Cardiac muscle cell (in vitro differentiated cells and primary cell): ENCODE measurements at places on chromosomes 11 and 22. TPM values are rescaled to one million over a fixed set of nuclear protein-coding genes. Genes with fewer than 3 reads are reported as not detected.

ANGPTL5 gene
- not detected in 2 replicates for total RNA-seq

POU2AF2 gene
- total RNA-seq = not detected in 2 replicates

SMTNL1 gene
- 0.11 TPM in 1 of 2 replicates, not detected in the other for total RNA-seq

EIF4ENIF1 gene
- total RNA-seq = 15.8 and 18.0 TPM in 2 replicates

DNAJB7 gene
- total RNA-seq = not detected in 2 replicates

ENTHD1 gene
- not detected in 2 replicates for total RNA-seq

ACAD8 gene
- total RNA-seq = 45.7 and 55.7 TPM in 2 replicates

SMC1B gene
- 0.15 TPM in 1 of 2 replicates, not detected in the other for total RNA-seq

ALDH3B1 gene
- 0.45 and 1.2 TPM in 2 replicates for total RNA-seq

SLC17A6 gene
- total RNA-seq = not detected in 2 replicates

DMC1 gene
- total RNA-seq = 0.32 and 3.0 TPM in 2 replicates

ACTN3 gene
- 74.2 and 189 TPM in 2 replicates for total RNA-seq

KCNQ1OT1 gene
- total RNA-seq = 3.1 and 8.8 TPM in 2 replicates

ZDHHC13 gene
- 8.2 and 10.4 TPM in 2 replicates for total RNA-seq

ART1 gene
- total RNA-seq = 0.30 and 0.60 TPM in 2 replicates

SPINDOC gene
- 44.5 and 45.2 TPM in 2 replicates for total RNA-seq

DSCAML1 gene
- total RNA-seq = 0.11 and 1.8 TPM in 2 replicates

BID gene
- 36.0 and 57.7 TPM in 2 replicates for total RNA-seq

MRPL49 gene
- total RNA-seq = 99.3 and 122 TPM in 2 replicates

KDM4E gene
- total RNA-seq = not detected in 2 replicates

PTPN5 gene
- 1.3 and 1.6 TPM in 2 replicates for total RNA-seq

APLP2 gene
- 469 and 608 TPM in 2 replicates for total RNA-seq

ZNF202 gene
- 11.8 and 12.0 TPM in 2 replicates for total RNA-seq

SMIM35 gene
- total RNA-seq = not detected in 2 replicates

CHEK2 gene
- 8.1 and 30.3 TPM in 2 replicates for total RNA-seq

MRGPRX3 gene
- total RNA-seq = not detected in 2 replicates

MARK2 gene
- 31.0 and 31.4 TPM in 2 replicates for total RNA-seq

YAP1 gene
- 264 and 277 TPM in 2 replicates for total RNA-seq

ZP1 gene
- not detected in 2 replicates for total RNA-seq

APLNR gene
- 9.8 and 16.0 TPM in 2 replicates for total RNA-seq

GRM5 gene
- 0.06 TPM in 1 of 2 replicates, not detected in the other for total RNA-seq

TMEM121B gene
- total RNA-seq = 6.7 and 10.2 TPM in 2 replicates

CECR2 gene
- 17.3 and 32.3 TPM in 2 replicates for total RNA-seq

LGALS12 gene
- total RNA-seq = not detected in 2 replicates

TIMM10 gene
- 32.6 and 45.1 TPM in 2 replicates for total RNA-seq

IGF2 gene
- total RNA-seq = 91.4 and 120 TPM in 2 replicates

GAL gene
- 0.60 and 0.83 TPM in 2 replicates for total RNA-seq

AGBL2 gene
- 0.25 and 0.69 TPM in 2 replicates for total RNA-seq

PTGDR2 gene
- total RNA-seq = 0.04 and 0.09 TPM in 2 replicates

CCDC87 gene
- 2.7 and 3.9 TPM in 2 replicates for total RNA-seq

RIC3 gene
- 8.7 and 14.3 TPM in 2 replicates for total RNA-seq

RAB3IL1 gene
- 6.7 and 11.6 TPM in 2 replicates for total RNA-seq

DLG2 gene
- 6.1 and 15.9 TPM in 2 replicates for total RNA-seq

APOL1 gene
- 0.11 TPM in 1 of 2 replicates, not detected in the other for total RNA-seq

GGTLC2 gene
- not detected in 2 replicates for total RNA-seq

SLC22A8 gene
- not detected in 2 replicates for total RNA-seq

FOXRED2 gene
- 17.1 and 25.7 TPM in 2 replicates for total RNA-seq

TST gene
- total RNA-seq = 63.8 and 78.0 TPM in 2 replicates

MAP6 gene
- 2.9 and 3.8 TPM in 2 replicates for total RNA-seq

OR51B5 gene
- 1.4 and 3.6 TPM in 2 replicates for total RNA-seq

BTG4 gene
- not detected in 2 replicates for total RNA-seq

MS4A15 gene
- total RNA-seq = not detected in 2 replicates

ABCC8 gene
- total RNA-seq = 1.6 and 5.3 TPM in 2 replicates

MS4A1 gene
- not detected in 2 replicates for total RNA-seq

IL18BP gene
- 3.5 and 7.3 TPM in 2 replicates for total RNA-seq

OR56A1 gene
- 0.18 TPM in 1 of 2 replicates, not detected in the other for total RNA-seq

DNHD1 gene
- total RNA-seq = 9.2 and 24.5 TPM in 2 replicates

VPREB1 gene
- not detected in 2 replicates for total RNA-seq
